ENCODE measurements at places on chromosomes 16 and 17.

GRCh38 chr17:53912117-53912516, 89.4 kb downstream of the KIF2B start:
- DNase-seq, result no peak

DNA sequence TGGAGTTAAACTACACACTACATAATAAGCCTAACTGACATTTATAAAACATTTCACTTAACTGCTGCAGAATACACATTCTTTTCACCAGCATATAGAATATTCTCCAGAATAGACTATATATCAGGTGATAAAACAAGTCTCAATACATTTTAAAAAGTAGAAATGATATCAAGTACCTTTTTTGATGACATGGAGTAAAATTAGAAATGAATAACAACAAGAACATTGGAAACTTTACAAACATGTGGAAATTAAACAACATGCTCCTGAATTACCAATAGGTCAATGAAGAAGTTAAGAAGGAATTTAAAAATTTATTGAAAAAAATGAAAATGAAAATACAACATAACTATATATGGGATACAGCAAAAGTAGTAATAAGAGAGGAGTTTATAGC, 47.5 kb upstream of the CES5A start:
- no peak for DNase-seq

DNA sequence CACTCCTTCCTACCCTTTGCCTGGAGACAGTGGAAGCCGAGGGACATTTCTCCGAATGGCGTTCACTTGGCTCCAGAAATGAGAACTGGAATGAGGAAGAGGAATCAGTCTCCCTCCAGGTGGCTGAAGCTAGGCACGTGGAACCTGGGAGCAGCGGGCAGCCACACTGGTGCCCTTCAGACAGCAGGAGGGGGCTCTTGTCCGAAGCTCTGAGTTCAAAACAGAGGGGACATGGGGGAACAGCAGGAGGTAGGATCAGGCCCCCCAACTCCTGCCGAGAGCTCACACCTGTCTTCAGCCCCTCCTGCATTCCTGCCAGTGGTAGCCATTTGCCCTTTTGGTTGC, 41.5 kb downstream of the TMEM235 start:
- no peak for DNase-seq

DNA sequence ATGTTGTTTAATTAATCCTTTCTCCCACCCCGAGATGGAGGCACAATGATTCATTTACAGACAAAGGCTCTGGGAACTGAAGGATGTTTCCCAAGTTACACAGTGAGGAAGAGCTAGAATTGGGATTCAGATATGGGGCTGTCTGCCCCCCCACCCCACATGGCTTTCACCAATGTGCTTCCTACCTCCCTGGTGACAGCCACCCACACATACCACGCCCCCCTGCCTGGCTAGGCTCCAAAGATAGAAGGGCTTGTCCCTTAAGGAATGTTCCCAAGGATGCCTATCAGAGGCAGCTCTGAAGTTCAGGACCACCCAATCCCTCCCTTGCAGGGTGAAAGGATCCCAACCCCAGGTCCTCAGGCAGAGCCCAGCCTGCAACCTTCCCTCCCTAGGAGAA, 32.9 kb downstream of the CFAP20 start:
- no peak for DNase-seq

GRCh38 chr16:66996983-66997358, 8.6 kb downstream of the CES4A start:
- DNase-seq, result no peak

DNA sequence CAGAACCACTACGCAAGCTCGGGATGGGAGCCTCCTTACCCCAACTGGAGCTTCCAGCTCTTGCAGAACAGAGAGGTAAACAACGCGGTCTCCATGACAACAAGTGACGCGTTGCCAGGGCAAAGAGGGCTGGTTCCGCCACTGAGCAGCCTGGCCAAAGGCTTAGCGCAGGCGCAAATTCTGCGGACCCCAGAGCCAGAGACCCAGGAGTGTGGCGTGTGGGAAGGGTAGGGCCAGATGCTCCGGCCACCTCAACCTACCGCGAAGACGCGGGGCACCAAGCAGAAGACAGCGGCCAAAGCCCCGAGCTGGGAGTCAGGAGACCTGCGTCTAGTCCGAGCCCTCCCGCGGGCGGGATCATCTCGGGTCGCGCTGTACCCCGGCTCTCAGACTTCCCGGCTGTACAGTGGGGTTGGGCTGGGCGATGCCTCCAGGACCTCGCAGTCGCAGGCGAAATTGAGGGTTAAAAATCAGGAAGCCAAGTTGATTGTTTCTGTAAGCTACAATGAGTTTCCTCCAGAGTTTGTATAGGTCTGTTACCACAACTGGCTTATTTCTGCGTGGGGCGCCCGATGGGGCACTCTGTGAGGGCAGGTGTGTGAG, at the start of gene TEKT1:
TEKT1 (minus strand) TSS at position 69 of the 603 bp plus-strand sequence. CDS start 1,353 bp downstream, outside the sequence.
- DNase-seq, result peak; percentile 75

- DNase-seq, result no peak
These were observed 23.6 kb upstream of the SMURF2 start for GRCh38 chr17:64685705-64686104.

DNA sequence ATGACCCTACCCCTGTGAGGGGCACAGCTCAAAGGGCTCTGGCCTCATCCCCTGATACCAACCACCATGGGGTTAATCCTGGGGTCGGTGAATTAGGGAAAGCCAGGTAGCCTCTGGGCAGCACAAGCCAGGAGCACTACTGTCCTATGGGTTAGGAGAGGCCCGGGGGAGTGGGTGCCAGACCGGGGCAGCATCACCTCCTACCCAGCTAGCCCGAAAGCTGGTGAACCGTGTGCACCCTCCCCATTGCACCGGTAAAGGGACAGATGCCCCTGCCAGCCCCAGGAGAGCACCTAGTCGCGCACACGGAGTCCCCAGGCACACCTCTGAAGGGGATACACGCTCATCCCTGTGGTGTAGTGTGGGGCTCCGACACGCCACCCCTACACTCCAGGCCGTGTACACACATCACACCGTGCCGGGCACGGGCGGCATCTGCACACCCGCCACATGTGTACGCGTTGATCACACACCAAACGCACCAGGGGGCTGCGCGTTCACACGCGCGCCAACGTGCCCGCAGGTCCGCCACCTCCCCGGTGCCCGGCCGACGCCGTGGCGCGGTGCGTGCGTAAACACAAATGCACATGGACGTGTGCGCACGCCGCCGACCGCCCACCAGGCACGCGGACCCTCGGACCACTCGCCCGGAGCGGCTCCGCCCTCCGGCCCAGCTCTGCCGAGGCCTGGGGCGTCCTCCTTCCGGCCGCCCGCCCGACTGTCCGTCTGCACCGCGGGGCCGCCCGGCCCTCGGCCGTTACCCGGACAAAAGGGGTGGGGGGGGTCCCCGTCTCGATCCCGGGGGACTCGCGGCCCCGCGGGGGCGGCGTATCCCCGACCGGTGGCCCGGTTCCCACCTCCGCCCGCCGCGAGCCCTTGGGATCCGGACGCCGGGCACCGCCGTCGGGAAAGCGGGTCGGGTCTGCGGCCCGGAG, 785 bp downstream of the UBALD1 start:
- no peak for DNase-seq

GRCh38 chr17:35185849-35186248, 8.3 kb downstream of the SLC35G3 start:
- DNase-seq, result no peak

DNA sequence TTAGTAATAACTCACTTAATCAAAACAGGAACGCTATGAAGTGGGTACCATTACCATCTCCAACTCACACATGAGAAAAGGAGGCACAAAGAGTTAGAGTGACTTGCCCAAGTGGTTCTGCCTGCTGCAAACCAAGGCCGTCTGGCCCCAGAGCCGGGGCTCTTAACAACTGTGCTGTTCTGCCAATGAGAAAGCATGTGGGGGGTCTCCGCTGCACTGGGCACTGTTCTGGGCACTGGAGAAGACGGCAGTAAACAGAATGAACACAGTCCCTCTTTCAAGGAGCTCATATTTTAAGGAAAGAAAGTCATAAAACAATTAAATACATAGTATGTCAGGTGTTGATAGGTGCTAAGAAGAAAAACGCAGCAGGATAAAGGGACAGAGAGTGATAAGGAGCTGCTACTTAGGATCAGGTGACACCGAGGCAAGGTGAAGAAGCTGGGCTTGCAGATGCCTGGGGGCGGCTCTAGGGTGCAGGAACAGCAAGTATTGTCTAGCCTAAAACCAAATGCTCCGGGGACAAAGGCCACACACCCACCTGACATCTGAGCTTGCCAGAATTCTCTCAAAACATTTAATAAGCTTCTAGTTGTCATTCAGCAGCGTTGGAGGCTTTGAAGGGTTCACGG, 6.5 kb downstream of the STX8 start:
- DNase-seq, result no peak

DNA sequence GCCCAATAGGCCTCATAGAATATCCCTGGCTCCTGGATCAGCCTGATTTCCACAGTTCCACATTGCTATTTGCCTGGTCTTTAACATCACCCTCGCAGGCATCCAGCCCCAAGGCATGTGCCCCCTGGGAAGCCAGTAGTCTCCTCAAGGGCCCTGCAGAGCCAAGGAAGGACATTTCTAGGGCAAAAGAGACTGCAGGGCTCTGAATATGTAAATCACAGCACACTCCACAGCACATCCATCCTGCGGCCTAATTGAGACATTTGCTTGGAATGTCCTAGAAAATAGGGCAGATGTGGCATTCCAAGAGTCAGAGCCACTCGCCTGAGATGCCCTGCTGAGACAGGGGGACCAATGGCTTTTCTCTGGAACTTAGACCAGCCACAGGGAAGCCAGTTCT, 11.4 kb upstream of the C16orf78 start:
- no peak for DNase-seq

DNA sequence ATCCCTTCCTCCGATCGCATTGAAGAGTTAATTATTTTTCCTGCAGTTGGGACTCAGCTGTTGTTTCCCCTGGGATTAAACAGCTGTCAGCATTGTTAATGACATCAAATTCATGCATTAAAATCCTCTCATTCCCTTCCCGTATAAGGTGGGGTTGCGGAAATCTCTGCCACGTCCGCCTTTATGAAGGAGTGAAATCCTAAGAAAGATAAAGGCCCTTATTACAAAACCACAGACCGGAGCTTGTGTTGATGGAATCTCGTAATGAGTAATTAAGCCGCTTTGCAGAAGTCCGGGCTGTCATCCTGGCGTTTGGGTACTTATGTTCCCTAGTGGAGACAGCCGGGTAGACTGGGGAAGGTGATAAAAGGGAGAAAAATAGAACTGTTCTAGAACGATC, 627.6 kb downstream of the MAF start:
- no peak for DNase-seq

GRCh38 chr17:47252766-47253512, 688 bp upstream of the ITGB3 start:
- DNase-seq, result no peak

DNA sequence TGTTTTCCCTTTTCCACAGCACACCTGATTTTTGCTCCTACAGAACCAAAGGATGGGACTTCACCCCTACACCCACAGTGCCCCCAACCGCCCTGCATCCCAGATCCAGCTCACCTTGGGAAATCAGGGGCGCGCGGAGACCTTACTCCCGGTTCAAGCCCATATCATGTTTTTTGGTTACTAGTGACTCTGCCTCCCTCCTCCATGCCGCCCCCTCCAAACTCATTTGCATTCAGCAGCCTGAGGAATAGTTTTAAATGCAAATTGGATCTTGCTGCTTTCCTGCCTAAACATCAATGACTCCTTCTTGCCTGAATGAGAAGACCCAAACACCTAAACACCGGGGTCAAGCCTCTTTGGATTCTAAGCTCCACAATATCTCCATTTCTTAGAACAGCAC, 331.8 kb downstream of the TMEM114 start:
- DNase-seq, result no peak

GRCh38 chr16:19704321-19705145, 13.5 kb downstream of the KNOP1 start:
- DNase-seq, result no peak

DNA sequence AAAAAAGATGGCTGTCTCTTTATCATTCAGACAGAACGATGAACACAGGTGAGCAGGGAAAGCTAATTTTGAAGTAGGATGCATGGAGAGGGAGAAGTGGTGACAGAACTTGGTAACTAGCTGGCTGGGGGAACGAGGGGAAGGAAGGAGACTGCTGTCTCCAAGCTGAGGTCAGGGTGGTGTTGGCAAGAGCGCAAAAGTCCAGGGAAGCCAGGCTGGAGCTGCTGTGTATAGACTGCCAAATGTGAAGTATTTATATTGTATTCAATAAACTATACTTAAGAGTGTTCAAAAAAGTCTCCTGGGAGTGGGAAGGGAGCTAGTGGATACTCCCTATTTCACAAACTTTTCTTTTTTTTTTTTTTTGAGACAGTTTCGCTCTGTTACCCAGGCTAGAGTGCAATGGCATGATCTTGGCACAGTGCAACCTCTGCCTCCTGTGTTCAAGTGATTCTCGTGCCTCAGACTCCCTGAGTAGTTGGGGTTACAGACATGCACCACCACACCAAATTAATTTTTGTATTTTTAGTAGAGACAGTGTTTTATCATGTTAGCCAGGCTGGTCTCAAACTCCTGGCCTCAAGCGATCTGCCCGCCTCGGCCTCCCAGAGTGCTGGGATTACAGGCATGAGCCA, 8.2 kb downstream of the TMEM106A start:
- DNase-seq, result peak; percentile 6

GRCh38 chr17:36761203-36761950, 160.0 kb downstream of the MRM1 start:
- DNase-seq, result no peak

GRCh38 chr16:27154705-27155521, 48.4 kb upstream of the KDM8 start:
- peak; percentile 61 for DNase-seq

DNA sequence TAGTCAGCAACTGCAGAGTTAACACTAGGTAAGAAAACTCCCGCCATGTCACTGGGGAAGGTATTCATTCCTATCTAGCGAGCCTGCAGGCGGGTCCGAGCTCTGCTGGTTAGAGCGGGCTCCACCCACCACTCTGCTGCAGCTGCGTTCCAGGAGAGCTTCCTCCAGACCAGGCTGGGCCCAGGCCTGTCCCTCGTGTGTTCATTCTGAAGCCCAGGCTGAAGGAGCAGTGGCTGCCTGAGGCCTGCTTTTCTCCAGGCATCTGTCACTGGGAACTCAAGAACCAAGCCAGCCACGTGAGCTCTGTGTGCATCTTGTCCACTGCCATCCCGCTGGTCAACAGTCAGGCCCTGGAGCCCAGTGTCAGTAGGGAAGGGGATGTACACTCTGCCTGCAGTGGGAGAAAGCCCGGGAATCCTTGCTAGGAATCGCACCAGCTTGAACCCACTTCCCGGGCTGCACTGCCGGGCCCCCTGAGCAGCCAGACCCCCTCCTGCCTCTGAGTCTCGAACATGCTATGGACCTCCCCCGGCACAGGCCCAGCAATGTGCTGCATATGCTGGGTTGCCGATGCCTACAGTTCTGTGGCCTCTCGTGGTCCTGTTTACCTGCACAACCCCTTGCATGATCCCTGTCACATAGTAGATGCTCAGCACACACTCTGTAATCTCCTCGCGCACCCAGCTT, 51.0 kb upstream of the ENPP7 start:
- no peak for DNase-seq

GRCh38 chr17:79732804-79733691, 2.3 kb downstream of the ENPP7 start:
- DNase-seq, result no peak

Measured in memory B cell (primary cell).